RWPE1 (cell line): ENCODE measurements at places on chromosomes 4 and X.

GRCh38 chrX:103382877-103383276 lies 6.5 kb downstream of the BEX3 start:
- no peak for DNase-seq

DNA sequence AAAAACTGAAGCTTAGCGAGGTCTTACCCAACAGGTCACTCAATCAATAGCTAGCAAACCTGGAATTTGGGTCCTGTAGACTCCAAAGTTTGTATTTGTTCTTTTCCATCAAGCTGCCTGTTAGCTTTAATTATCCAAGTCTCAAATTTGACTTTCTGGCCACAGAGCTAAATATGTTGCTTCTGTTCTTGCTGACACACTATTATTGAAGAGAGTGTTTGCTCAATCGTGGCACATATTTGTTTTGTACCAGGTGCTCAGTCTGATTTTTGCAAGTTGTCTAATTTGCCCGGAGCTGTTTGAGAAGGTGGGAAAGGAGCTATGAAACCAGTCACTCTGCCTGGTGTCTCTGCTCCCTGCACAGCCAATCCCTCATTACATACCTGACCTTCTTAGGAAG lies 41.7 kb upstream of the FRMD7 start:
- no peak for DNase-seq

DNA sequence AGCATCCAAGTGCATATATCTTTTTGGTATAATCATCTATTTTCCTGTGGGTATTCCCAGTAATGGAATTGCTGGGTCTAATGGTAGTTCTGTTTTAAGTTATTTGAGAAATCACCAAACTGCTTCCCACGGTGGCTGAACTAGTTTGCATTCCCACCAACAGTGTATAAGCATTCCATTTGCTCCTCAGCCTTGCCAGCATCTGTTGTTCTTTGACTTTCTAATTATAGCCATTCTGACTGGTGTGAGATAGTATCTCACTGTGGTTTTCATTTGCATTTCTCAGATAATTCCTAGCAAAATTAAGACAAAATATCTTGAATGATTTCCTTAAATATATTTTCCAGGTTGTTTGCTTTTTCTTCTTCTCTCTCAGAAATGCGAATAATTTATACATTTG lies 341.1 kb downstream of the GBA3 start:
- no peak for DNase-seq

DNA sequence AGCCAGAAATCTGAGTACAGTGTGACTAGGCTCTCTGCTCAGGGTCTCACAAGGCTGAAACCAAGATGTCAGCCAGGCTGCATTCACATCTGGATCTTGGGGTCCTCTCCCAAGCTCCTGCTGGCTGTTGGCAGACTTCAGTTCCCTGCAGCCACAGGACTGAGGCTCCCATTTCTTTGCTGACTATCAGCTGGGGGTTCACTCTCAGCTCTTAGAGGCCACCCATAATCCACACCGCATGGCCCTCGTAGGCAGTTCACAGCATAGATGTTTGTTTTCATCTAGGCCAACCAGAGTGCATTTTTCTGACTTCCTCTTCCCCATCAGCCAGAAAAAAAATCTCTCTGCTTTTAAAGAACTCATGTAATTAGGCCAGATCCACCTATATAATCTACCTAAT lies 8.2 kb upstream of the WDR44 start:
- no peak for DNase-seq

- no peak for DNase-seq
Measured at GRCh38 chrX:154738011-154738738, 12.7 kb downstream of the GAB3 start.

GRCh38 chr4:8114456-8115202 lies 44.0 kb downstream of the ABLIM2 start:
- DNase-seq, result no peak

DNA sequence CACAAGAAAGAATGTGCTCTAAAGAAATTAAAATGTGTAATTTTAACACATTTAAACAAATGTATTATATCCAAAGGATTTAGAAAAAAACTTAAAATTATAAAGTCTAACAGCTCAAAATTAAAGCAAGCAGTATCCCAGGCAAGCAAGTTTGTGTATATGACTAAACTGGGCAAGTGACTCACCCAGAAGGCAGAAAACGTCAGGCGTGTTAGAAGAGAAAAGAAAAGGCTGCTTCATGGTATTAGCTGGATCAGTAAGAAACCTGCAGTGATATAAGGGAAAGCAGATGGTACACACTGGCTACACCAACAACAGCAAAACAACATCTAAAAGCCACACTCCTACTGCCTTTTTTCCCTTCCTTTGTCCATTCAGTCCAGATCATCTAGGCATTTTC lies 250.6 kb upstream of the NDST3 start:
- peak; percentile 4 for DNase-seq

DNA sequence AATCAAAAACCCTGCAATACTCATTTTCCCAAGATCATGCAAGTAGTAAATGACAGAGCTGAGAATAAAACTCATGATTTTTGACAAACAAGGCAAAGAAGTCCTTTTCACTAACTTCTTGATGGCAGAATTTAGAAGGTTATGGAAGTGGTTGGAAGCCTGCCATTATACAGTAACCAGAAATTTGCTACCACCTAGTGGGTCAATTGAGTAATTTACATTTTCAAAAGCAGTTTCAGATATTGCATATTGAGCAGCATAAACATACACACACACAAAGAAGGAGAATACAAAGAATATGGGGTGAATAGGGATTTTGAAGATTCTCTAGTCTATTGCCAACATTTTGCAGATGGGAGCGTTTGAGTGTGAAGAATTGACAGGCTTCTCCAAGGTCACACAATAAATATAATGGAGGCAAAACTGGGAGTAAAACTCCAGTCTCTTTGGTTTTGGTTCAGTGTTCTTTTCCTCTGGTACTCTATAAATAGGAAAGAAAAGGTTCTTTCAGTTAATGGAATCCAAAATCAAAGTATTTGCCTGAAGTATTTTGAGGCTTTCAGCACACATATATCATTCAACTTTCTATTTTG lies 70.2 kb downstream of the GC start:
- peak; percentile 20 for DNase-seq

- peak; percentile 57 for DNase-seq
Measured at GRCh38 chr4:183469936-183470335, 25.5 kb downstream of the CDKN2AIP start.

DNA sequence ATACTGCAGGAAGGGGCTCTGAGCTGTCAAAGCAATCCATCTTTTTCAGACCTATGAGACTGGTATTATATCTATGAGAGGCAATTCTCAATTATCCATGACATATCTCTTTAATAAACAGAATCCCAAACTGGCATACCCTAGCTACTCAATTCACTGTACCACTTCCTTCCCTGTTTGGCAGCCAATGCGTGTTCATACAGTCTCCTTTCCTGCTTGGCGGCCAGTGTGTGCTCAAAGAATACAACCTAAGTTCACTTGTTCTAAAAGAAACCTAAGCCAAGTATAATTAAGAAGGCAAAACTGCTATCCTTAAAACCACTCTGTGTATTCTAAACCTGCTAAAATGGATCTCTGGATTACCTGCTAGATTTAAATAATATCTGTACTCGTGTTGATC lies 38.3 kb downstream of the ARHGEF9 start:
- DNase-seq, result no peak

DNA sequence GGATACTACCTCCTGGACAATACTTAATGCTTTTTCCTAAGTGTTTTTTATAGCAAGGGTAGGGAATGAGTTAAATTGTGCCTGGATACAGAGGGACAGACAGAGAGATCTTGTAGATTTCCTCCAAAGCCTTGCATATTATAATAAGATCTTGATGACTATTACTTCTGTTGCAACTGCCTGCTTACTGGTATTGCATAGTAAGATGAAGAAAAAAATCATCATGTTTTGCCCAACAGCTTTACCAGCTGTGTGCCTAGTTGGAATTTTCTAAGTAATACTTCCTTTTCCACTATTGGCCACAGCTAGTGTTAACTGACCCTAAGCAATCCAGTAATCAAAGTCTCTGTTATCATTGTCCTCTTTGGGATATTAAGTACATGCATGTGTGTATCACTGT lies 139.0 kb downstream of the DCK start:
- DNase-seq, result no peak

- no peak for DNase-seq
Measured at GRCh38 chrX:148763896-148764295, 263.5 kb downstream of the AFF2 start.

DNA sequence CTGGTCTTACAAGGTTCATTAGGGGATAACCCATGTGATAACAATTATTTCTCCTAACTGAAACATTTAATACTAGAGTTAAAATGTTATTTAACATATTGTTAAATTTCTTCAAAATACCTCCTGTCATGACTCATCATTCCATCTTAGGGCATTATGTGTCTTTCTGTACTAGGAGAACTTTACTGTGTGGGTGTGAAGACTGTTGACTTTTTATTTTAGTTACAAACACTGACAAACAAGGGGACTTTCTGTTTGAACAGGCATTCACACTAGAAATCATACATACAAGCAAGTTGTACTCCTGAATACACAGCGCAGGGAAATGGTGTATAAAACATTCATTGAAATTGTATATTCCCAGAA lies 175.9 kb downstream of the FBXW7 start:
- no peak for DNase-seq

GRCh38 chrX:110276778-110277177 lies 41.1 kb downstream of the AMMECR1 start:
- DNase-seq, result no peak

DNA sequence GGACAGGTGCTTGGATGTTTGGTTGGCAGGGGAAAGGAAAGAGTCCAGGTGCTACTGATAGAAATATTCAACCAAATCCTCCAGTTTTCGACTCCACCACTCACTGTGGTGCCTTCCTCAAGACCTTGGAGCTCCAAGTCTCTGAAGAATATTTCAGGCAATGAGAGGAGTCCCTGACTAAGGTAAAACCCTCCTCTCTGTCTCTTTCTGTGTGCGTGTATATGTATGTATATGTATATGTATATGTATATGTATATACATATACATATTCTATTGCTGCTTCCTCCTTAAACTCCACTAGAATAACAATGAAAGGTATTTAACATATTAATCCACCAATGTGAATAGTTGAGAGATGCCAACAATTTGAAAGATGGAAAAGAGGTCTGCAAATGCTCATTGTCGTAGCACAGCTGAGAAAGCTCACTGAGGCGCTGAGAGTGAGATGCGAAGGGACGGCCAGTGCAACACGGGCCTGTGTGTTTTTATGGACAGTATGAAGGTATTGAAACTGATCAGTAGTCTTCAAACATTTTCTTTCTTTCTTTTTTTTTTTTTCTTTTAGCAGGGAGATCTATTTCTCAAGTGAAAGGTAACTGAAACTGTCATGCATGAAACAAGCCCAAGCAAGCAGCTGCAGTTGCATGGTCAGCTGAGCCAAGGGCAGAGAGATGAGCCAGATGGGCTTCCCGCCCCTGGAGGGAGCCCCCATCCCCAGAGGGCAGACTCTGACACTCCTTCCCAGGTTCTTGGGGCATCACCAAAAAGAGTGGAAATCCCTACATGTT lies 41.1 kb upstream of the HS3ST1 start:
- no peak for DNase-seq

DNA sequence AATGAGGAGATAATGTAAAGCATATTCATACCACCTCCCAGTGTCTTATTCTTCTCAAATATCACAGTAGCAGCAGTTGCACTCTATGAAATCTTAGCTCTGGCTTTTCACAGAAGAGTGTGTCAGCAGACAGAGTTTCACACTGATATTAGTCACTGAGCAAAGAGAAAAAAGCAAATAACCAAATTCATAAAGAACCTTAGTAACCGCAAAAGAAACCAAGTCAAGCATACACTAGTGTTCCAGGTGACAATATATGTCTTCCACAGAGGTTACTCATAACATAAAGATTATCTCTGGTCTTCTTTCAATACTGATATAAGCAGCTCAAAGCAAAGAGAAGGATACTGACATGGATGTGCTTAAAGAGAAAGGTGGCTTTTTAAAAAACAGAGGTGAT lies 181.7 kb upstream of the EDNRA start:
- no peak for DNase-seq

DNA sequence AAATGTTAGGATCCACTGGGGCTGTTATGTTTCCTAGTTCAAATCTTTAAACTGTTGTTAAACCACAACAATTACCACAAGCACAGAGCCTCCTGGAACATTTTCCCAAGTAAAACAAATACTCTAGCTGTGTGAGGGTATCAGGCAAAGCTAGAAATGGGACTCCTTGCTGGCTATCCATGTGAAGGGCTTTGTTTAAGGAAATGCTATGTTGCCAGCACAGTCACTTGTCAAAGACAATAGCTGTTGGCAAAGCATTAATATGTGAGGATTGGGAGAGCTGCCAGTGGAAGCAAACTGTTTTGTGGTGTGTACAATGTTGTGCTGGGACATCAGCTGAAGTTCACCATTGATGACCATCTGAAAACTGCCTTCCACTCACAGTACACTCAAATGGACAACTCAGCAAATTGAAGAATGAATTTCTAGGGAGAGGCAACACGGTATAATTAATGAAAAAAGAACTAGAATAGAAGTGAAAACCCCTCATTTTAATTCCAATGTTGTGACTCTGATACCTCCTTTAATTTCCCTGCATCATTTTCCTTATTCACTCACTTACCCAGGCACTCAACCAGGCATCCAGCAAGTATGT lies 100.8 kb downstream of the ANXA3 start:
- no peak for DNase-seq

DNA sequence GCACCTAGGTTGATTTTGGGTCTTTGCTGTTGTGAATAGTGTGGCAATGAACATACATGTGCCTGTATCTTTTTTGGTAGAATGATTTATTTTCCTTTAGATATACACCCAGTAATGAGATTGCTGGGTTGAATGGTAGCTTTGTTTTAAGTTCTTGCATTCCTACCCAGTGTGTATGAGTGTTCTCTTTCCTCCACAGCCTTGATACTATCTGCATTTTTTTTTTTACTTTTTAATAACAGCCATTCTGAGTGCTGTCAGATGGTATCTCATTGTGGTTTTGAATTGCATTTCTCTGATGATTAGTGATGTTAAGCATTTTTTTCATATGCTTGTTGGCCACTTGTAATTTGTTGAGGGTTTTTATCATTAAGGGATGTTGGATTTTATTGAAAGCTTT lies 351.8 kb upstream of the GNPDA2 start:
- no peak for DNase-seq

DNA sequence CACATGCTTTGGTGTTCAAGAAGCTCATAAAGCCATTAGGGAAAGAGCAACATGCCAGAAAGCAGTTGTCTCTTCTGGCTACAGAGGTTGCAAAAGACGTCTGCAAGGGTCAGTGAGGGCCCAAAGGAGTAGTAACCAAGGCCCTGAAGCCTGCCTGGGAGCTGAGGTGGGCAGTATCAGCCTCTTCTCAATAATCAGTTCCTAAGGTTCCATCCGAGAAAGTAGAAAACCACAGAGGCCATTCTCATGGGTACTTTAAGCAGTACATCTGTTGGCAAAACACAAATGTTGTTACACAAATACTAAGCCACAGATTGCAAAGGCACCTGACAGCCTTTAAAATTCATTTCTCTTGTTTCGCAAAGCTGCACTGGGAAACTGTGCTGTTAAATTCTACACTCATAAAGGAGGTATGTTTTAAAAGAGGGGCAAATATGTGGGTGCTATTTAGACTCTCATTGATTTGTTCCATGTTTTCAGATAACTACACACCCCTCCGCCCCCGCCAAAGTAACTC lies 37.7 kb downstream of the MECP2 start:
- no peak for DNase-seq

GRCh38 chrX:1076871-1077651 lies 135.4 kb downstream of the CRLF2 start:
- no peak for DNase-seq
